ENCODE measurements at places on chromosomes 4 and X. TPM values are rescaled to one million over a fixed set of nuclear protein-coding genes. Genes with fewer than 3 reads are reported as not detected.
A peak's percentile ranks its signal among the peaks of the same experiment; 100 is the strongest.

GRCh38 chr4:185207466-185207865 is 1.9 kb upstream of the SNX25 start:
- no peak for DNase-seq

- DNase-seq = peak; percentile 95
These were observed 1427.2 kb downstream of the STIM2 start for GRCh38 chr4:28287831-28288233.

DNA sequence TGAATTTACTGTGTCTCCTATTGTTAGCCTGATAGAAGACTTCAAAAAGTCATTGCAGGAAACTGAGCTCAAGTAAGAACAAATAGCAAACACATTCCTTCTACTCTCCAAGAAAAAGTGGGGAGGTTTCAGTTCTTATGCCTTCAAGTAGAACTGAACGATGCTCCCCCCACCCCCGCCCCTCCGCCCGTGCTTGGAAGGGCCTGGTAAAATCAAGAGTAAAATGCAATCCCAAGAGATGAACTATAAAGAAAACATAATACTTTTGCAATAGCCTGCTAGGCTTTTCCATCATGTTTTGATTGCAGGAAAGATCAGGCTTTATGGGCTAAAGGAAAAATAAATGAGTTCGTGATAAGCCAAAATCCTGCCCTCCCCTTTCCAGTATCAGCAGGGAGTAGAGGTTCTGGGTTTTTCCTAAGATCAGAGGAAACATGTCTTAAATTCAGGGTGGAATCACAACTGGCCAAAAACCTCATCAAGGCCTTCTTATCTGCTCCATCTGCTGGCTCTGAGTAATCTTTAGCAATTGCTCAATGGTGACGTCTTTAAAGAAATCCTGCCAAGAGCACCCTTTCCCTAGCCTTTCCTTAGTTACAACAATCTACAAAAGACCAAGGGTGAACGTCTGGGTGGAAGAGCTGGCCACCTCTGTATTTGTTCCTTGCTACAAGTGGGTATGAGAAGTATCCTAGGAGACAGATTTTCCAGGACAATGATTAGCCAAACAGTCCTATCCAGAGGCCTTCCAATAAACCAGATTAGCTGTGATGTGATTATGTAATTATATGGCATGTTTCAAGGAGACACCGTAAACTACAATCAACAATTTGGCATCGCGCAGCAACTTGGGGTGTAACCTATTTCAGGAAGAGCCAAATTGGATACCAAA is 66.3 kb upstream of the FAM9C start:
- peak; percentile 95 for DNase-seq

DNA sequence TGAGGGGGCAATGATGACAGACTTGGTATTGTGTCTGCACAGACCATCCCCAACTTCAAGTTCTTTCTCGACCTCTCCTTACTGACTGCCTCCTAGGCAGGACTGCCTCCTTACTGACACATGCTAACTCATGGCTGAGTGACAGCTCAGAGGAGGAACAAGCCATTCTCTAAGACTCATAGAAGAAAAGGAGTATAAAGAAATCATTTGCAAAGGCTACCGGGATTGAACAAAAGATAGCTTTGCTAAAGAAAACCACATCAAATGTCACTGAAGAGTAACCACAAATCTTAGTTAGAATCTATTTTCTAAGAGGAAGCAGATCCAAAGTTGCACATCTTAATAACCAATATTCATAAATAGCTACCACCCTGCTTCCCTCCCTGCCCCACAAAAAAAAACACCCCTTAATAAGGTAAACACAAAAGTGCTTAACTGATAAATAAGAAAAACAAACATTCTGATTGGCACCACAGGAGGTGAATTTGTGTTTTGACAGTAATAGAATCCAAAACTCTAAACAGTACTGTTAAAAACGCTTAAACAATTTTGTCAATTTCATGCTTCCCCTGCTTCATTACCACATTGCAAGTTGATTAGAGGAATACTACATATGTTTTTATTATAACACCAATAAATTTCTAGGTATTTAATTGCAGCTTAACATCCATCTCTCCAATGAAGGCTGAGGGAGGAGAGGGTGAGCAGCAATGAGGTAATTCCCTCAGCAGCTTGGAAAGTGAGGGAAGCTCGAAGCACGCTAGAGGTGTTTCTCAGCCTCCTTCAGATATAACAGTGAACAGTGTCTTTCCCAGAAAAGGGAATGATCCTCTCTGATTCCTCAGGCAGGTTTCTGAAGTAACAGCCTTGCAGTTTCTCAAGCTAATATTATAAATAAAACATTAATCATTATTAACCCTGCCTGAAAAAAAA is 160.0 kb downstream of the HNRNPD start:
- no peak for DNase-seq

DNA sequence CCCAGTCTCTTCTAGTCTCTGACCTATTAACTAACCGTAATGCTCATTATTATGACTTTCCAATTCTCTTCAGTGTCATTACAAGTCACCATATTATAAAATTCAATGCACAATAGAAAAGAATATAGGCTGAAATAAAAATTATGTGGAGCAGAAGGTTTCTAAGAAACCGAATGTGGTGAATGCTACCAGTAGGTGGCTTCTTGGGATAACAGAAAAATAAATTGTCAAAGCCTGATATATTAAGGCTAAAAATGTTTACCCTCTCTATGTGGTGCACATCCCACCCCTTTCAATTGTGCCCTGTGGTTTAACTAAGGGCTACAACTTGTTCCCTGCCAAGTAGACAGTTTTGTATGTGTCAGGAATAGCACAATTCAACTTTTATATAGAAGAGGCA is 624.6 kb upstream of the TECRL start:
- no peak for DNase-seq

SPON2 gene
- total RNA-seq = 367 TPM

HDX gene
- 3.1 TPM for total RNA-seq

TLL1 gene
- total RNA-seq = 0.33 TPM

USP17L17 gene
- not detected for total RNA-seq

MAGEB3 gene
- not detected for total RNA-seq

SPANXN4 gene
- total RNA-seq = not detected

All from fibroblast of lung (primary cell).